ENCODE measurements at places on chromosomes 12 and 14.

- no peak for DNase-seq
Measured at GRCh38 chr12:57479376-57480115, at the start of gene ARHGAP9. Gene ARHGAP9, minus strand, starts transcription at chr12:57479866. Its CDS starts 460 bp downstream, at chr12:57479406.

GRCh38 chr14:44027397-44027796 lies 479.7 kb downstream of the FSCB start:
- no peak for DNase-seq

- peak; percentile 31 for DNase-seq
Measured at GRCh38 chr12:25436206-25437030, 116.7 kb downstream of the LMNTD1 start.

DNA sequence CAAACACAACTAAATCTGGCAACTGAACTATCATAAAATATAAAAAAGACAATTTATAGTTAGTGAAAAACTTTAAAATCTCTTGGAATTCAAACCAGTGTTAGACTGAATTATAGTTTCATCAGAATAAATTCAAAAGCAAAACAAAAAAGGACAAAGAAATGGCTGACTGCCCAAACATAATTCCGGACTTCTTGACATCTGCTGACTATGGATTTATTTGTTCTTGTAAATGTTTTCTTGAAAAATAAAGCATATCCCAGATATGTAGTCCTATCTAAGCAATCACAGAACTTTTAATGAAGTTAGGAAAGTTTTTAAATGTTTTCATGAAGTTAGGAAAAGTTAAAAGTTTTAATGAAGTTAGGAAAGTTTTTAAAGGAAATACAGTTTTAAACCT lies 45.8 kb upstream of the CNTN1 start:
- no peak for DNase-seq

GRCh38 chr12:13091832-13092231 lies 11.6 kb downstream of the GSG1 start:
- DNase-seq = no peak

DNA sequence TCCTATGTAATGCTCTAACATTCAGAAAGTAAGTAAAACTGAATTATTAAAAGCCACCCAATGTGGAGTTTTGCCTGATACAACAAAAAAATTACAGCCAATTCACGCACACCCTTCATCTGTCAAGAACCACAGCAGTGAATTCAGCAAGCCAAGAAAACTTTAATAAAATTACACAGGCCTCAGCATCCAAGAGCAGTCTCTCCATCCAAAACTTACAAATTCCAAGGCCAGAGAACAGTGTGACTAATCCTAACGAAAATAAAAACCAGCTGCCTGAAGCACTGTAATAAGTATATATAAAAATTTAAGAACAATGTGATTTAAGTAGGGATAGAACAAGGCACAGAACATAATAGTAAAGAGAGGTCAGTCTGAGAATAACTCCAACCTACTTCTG lies 54.2 kb downstream of the SIX6 start:
- no peak for DNase-seq

- DNase-seq = no peak
Measured at GRCh38 chr12:22538311-22538710, 6.0 kb downstream of the C2CD5 start.

DNA sequence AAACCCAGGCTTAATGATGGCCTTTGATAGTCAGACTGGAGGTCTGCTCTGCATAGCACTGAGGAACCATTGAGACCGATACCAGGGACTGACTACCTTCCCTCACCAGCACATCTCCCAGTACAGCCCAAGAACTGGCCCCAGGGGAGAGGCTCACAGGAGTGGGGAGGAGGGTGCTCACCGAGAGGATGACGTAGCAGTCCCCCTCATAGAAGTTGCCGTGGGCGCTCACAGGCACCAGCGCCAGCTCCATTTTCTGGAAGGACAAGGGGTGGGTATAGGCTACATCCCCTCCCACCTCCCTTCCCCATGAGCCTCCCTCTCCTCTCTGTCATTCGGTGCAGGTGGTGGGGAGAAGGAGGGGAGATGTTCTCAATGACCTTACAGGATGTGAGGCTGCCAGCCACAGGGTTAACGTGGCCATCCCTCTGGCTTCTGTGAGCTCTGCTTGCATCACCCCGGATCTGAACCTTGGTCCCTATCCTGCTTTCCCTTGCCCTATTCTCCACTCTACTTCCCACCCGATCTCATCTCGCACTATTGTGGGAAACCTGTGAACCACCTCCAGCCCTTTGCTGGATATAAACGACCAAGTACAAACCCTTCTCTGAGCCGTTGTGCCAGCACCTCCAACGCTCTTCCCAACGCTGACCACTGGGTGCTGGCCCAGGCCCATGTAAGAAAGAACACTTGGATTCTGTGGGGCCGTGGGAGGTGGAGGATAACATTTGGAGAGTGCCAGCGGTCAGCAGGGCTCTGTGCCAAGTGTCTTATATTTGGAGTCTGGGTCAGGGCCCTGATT lies 4.4 kb downstream of the AVIL start:
- no peak for DNase-seq

DNA sequence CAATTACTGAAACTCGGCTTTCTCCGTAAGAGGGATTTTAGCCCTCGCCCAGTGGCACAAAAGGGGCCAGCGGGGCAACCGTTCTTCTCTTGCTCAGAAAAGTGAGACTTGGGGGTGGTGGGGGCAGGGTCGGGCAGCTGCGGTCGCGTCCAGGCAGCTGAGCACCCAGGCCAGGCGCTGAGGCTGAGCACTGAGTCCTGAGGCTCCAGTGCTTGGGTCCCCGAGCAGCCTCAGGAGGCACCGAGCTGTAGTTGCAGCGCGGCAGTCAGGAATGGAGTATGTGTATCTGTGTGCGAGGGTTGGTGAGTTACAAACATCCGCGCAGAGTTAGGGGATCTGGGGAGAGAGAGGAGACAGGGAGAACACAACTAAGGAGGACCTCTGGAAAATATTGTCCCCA lies 4.1 kb upstream of the HOXC6 start:
- DNase-seq = no peak

DNA sequence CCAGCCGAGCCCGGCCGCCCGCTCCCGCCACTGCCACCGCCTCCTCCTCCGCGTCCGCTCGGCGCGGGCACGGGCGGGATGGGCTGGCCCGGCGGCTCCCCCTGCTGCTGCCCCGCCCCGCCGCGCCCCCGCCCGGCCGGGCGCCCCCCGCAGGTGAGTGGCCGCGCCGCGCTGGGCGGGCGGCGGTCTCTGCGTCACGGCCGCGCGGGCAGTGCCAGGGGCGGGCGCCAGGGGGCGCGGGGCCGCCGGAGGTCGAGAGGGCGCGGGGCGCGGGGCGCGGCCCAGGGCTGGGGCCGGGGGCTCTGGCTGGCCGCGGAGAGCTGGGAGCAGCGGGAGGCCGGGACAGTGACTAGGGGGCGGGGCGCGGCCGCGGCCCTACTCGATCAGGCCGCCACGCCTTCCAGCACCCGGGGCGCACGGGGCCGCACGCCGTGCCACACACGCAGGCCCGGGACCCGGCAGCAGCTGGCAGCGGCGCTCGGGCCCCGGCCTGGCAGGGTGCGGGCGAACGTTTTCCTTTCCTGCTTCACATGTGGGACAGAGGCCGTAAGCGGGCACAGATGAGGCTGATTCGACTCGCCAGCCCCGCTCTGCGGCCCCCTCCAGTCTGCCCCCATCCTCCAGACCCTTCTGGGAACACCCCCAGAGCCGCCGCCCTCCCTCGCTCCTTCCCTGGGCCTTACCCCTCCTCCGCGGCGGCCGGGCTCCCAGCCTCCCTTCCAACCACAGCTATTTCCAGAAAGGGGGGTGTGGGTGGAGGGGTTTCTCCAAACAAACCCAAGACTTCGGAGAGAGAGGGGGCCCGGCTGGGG lies 2.4 kb upstream of the TNS2 start:
- peak; percentile 90 for DNase-seq

GRCh38 chr14:83162361-83162929 lies 1628.8 kb upstream of the SEL1L start:
- no peak for DNase-seq

DNA sequence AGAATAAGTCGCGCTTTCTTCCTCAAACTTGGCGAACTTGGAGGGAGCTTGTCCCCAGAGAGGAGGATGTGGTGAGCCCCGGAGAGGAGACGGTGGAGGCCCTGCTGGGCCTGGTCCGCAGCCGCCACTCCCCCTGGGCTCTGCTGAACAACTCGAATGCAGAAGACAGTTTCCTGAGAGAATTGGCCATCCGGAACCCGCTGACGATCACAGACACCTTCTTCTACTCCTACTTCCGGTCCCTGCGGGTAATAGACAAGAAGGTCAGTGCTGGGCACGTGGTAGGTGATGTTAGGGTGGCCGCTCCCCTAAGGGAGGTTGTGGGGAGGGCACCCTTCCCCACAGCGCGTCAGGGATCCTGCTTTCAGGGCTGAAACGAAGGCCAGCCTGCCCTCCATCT lies 1.6 kb downstream of the LRRC43 start:
- DNase-seq = no peak

- DNase-seq = no peak
Measured at GRCh38 chr12:26106347-26106746, 18.5 kb downstream of the BHLHE41 start.

- no peak for DNase-seq
Measured at GRCh38 chr12:12191008-12191407, 75.8 kb downstream of the LRP6 start.

DNA sequence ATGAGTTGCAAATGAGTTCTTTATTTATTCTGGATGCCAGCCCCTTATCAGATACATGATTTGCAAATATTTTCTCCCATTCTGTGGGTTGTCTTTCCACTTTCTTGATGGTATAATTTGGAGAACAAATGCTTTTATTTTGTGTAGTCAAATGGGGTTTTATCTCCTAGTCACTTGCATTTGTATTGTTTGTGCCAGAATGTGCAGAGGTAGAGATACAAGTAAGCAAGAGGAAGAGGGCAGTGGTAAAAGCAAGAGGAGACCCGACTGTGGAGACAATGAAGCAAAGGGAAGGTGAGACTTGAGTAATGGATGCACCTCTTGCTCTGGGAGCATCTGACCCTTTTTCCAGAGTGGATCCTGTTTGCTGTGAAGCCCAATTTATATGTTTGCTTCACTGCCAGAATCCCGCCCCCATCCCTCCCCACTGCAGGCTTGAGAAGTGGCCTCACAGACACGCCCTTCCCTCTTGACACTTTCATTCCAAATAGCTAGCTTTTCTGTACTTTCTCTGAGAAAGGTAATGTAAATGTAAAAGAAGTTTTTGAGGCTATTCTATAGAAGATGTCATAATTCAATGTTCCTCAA lies 786 bp upstream of the PFKM start:
- peak; percentile 55 for DNase-seq

GRCh38 chr14:99185436-99186068 lies 86.4 kb downstream of the BCL11B start:
- DNase-seq = no peak

DNA sequence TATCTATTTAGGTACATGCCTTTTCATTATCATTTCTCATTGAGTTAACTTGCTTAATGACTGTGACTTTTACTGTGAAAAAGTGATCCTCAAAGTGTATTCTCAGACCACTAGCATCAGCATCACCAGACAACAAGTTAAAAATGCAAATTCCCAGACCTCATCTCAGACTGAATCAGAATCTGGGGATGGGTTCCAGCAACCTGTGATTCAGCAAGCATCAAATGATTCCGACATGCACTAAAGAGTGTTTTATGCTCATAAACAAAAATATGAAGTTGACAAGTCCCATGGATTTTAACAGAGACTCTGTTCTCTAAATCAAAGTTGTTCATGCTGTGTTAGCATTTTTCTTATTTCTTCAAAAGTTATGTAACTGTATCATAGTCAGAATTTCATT lies 130.6 kb downstream of the BCAT1 start:
- DNase-seq = no peak

DNA sequence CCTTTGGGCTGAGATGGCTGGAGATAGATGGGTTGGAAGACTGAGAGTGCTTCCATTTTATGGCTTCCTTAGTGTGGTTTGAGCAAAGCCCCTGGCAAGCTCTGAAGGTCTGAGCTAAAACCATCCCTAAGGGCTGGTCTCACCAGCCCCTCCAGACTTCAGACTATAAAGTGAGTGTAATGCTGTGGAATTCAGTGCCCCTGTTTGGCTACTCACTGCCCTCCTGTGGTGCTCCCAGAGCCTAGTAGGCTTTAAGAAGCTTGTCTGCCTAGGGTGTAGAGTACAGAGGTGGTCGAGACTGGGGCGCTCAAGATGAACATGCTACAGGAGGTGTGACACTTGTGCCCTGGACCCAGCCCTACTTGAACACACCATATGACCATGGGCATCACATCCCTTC lies 246.7 kb upstream of the FKBP4 start:
- DNase-seq = no peak

DNA sequence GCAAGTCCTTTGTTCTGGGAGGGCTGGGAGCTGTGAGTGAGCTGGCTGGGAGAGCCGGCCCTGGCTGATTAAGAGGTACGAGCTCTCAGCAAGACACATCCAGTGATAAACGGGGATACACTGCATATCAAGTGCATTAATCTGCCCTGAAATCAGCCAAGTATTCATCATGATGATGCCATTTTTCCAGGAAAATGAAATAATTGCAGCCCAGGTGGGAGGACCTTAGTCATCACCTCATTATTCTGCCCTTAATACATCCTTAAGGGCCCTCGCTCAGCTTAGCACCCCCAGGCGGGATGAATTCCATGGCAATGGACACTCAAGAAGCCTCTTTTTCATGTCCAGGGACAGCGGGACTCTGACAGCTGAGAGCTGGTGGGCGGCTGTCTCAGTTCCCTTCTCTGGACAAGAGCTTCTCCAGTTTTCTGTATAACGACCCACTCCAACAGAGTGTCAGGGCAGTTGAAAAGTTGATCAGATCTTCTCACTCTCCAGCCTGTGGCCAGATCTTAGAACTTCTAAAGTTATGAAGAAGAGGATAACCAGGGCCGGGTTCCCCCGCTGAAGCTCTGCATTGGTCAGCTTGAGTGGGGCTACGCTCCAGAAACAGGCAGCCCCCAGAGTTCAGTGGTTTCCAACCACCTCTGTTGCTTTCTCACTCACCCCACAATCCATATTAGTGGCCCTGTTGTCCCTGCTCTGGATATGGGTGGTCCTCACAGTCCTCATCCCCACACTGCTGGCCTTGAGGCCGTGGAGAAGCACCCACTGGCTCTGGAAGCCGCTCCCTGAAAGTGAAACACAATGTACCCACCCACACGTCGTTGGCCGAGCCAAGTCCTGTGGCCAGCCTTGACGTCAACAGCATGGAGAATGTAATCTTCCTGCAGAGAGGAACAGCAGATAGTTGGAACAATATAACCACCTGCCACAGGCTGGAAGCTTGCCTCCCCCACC lies 306.2 kb upstream of the DIO3 start:
- peak; percentile 84 for DNase-seq

DNA sequence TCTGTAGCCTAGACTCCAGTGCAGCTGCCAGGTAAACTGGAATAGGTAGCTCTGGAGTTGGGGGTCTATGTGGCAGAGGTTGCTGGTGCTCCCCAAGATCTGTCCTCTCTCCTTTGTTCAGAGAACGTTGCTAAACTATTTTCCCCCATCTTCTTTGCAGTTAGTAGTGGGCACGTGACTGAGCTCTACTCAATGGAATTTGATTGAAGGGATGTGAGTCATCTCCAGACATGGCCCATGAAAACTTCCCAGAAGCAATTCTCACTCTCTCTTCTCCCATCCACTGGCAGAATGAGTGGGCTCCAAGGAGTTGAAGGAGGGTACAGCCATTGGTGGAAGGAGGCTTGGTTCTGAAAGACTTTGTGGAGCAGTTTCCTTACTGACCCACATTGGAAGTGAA lies 44.0 kb downstream of the PAH start:
- no peak for DNase-seq

- no peak for DNase-seq
Measured at GRCh38 chr14:59020382-59020781, 168.1 kb upstream of the DAAM1 start.

- DNase-seq = no peak
Measured at GRCh38 chr12:31470459-31470858, 120.5 kb downstream of the DENND5B start.

- DNase-seq = no peak
Measured at GRCh38 chr14:100950024-100950423, 46.5 kb upstream of the RTL1 start.

- DNase-seq = no peak
Measured at GRCh38 chr12:123449249-123449733, 8.6 kb upstream of the SNRNP35 start.

All from NCI-H1417 (cell line).